ENCODE measurements at places on chromosomes 12 and 14. TPM values are rescaled to one million over a fixed set of nuclear protein-coding genes. Genes with fewer than 3 reads are reported as not detected.
A peak's percentile ranks its signal among the peaks of the same experiment; 100 is the strongest.

DNA sequence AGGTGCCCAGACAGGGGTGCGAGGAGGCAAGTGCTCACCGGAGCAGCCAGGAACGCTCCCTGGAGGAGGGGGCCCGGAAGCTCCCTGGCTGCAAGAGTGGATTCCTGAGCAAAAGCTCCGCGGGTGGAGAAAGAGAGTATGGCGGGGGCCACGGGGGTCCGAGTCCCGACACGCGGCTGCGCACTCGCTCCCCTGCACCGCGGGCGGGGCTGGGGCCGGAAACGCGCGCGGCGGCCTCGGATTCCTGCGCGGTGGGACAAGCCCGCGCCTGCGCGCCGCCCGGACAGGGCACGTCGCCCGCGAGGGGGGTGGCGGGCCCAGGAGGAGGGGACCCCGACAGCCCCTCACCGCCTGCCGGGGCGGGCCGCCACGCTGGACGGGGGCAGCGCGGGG, 27.8 kb upstream of the GPR132 start:
- no peaks in the 10 kb centered on the region for H3K27me3 ChIP-seq

DNA sequence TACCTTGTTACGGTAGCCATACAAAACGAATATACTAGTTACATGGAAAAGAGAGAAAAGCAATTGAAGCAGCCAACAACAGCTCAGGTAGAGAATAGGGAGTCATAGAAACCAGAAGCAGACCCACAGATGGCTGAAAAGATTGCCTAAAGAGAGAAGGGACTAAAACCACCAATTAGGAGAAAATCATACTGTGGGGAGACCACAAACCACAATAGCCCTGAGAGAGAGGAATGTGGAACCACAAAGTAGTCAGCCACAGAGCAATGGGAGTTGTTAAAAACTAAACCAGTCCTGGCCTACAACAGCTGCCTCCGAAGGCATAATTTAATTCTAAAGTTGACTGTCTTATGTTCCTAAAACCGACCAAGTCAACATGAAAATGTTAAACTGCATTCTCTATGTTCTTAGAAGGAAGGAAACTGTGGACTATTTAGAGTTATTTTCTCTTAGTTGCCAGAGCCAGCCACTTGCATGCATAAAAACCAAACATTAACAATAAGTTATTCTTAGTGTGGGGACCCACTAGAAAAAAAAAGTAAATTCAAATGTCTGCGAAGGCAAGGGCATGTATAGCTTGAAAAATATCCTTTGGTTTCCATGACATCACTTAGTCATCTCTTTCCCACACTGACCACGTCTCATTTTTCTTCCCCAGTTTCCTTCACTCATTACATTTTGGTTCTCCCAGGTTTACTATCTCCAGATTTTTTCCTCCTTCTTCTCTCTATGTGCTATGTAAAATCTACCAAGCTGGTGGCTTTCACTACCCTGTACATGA, 398.1 kb downstream of the NOVA1 start:
- no peaks in the 10 kb centered on the region for H3K36me3 ChIP-seq
- H3K4me1 ChIP-seq, result no peaks in the 10 kb centered on the region
- H3K27me3 ChIP-seq, result no peaks in the 10 kb centered on the region
- no peak for DNase-seq

GRCh38 chr12:104372061-104372720, 68.7 kb downstream of the EID3 start:
- no peak for DNase-seq
- H3K4me3 ChIP-seq, result no peak overlapping the region
- no peaks in the 10 kb centered on the region for H3K4me1 ChIP-seq

DNA sequence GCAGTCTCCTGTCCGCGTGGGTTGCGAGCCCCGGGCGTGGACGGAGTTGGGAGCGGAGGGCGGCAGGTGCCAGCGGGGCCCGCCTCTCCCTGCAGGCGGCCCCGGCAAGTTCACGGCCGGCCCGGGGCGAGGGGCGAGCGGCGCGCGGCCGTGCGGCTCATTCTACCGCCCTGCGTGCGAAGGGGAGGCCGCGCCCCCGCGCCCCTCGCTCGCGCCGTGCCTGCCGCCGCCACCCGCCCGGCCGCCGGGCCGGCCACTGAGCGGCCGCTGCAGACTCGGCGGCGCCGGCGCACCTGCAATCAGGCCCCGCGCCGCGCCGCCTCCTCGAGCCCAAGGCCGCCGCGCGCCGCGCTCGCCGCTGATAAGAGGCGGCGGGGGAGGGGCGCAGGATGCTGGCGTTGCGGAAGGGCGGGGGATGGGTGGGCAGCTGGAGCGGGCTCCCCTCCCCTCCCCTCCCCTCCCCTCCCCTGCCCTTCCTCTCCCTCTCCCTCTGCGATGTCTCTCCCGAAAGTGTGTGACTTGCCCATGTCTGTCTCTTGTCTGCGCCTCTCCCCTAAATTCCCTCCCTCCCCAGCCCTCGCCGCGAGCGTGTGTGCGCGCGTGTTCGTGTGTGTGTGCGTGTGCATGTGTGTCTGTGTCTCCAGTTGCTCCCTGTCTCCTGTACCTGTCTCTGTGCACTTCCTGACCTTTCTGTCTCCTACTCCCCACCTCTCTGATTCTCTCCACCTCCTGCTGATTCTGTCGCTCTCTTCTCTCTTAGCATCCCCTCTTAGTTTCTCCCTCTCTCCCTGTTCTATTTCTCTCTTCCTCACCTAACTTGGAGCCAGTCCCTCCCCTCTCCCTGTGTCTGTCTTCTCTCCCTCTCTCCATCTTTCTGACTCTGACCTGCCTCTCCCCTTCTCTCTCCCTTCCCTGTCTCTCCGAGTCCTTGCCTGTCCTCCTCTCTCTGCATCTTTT, 768.1 kb upstream of the TBX3 start:
- H3K4me3 ChIP-seq, result no peak overlapping the region
- DNase-seq, result no peak
- no peaks in the 10 kb centered on the region for H3K36me3 ChIP-seq

GRCh38 chr12:59927032-59927431, 331.2 kb downstream of the SLC16A7 start:
- H3K27me3 ChIP-seq, result no peaks in the 10 kb centered on the region
- no peak overlapping the region for H3K27ac ChIP-seq
- no peak overlapping the region for H3K4me3 ChIP-seq
- no peak for DNase-seq
- H3K36me3 ChIP-seq, result no peaks in the 10 kb centered on the region
- H3K4me1 ChIP-seq, result no peaks in the 10 kb centered on the region

DNA sequence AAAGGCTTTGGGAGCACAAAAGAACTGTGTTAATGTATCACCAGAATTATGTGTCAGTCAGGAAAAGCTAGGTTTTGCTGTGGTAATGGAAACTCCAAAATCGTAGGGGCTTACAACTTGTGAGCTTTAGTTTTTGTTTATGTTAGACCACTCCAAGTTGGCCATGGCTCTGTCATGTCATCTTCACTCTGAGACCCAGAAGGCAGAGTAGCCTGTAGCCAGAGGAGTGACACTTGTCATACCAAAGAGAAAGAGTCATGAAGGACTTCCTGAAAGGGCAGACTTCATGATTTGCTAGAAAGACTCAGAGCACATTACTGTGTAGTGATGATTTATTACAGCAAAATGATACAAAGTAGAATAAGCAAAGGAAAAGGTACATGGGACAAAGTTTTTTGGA, 133.6 kb upstream of the SSTR1 start:
- H3K4me1 ChIP-seq, result peaks cover 69% of the 10 kb centered on the region
- 0 out of 2 replicates have a peak overlapping the region, but pooled peaks have one; percentile 2 for H3K4me3 ChIP-seq
- H3K27ac ChIP-seq, result peak overlapping the region; percentile 62
- peak; percentile 67 for DNase-seq

DNA sequence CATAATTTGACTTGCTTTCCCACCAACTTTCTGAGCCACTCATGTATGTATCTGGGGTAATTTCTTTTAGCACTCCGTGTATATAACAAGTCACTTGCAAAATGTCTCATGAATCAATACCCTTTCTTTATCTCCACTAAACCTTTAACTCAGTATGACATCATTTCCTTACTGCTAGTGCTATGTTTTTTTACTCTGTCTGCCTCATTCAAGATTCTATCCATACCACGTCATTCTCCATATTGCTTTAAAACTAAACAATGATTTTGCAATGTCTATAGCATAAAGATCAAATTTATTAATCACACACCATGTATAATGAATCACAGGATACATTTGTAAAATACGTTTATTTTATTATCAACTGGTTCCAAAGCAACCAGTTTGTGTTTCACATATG, 178.2 kb downstream of the PIK3C2G start:
- no peak overlapping the region for H3K4me3 ChIP-seq
- no peaks in the 10 kb centered on the region for H3K27me3 ChIP-seq
- no peaks in the 10 kb centered on the region for H3K4me1 ChIP-seq
- no peak overlapping the region for H3K27ac ChIP-seq
- no peaks in the 10 kb centered on the region for H3K36me3 ChIP-seq

- no peak for DNase-seq
- no peaks in the 10 kb centered on the region for H3K36me3 ChIP-seq
- no peaks in the 10 kb centered on the region for H3K27me3 ChIP-seq
These were observed 112.4 kb upstream of the NOS1 start for GRCh38 chr12:117473856-117474255.

- no peaks in the 10 kb centered on the region for H3K27me3 ChIP-seq
- no peak overlapping the region for H3K27ac ChIP-seq
- no peaks in the 10 kb centered on the region for H3K4me1 ChIP-seq
- H3K4me3 ChIP-seq, result no peak overlapping the region
- H3K36me3 ChIP-seq, result no peaks in the 10 kb centered on the region
These were observed 996.0 kb downstream of the NRXN3 start for GRCh38 chr14:79166171-79166570.

DNA sequence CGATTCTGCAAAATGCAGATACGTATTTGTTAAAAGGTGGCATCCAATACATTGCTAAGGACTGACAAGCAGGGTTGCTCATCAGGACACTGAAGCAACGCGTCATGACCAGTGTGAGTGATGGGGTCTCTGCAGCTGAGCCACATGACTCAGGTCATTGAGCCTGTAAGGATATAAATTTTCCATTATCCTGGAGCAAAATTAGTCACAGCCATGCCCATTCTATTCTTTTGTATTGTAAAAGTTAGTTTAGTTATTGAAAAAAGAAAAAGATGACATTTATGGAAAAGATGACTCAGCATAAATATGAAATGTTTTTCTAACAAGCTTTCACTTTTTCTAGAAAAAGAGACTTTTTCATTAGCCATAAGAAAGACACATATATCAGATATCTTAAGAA, 268.0 kb upstream of the TMEM132C start:
- no peak overlapping the region for H3K4me3 ChIP-seq
- no peaks in the 10 kb centered on the region for H3K27me3 ChIP-seq

DNA sequence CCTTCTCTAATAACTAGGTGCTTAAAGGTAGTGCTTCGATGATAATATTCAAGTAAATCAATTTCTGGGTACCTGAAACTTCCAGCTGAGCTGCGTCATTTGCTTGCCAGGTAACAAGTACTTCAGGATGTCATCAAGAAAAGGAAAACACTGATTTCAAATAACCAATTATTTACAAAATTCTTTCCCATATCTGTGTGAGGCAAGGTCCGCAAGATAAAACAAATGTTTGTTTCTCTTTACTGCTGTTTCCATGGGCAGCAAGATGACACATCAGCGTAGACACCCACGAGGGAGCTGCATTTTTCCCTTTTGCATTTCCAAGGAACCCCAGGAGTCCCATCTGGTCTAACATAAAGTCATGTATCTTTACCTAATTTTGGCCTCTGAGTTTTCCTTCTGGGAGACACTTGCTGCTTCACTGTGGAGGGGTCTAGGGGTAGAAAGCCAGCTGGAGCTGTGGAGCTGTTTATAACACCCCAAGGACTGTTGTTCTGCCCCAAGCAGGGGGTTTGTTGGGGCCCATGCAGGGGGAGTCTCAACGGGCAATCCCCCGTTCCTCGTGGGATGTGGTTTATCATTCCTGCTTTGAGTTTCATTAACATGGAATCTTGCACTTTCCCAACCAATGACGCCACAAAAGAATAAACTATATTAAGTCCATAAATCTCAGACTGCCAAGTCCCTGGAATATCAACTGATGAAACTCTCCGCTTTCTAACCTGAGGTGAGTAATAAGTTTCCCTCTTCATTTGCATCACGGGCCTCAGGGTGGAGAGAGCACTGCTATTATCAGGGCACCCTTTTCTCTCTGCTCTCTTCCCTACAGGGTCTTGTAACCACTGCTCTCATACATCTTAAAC, 112.8 kb upstream of the PELI2 start:
- H3K27me3 ChIP-seq, result peaks cover 2% of the 10 kb centered on the region
- H3K4me3 ChIP-seq, result no peak overlapping the region
- H3K36me3 ChIP-seq, result no peaks in the 10 kb centered on the region
- H3K4me1 ChIP-seq, result peaks cover 10% of the 10 kb centered on the region
- DNase-seq, result peak; percentile 40

DNA sequence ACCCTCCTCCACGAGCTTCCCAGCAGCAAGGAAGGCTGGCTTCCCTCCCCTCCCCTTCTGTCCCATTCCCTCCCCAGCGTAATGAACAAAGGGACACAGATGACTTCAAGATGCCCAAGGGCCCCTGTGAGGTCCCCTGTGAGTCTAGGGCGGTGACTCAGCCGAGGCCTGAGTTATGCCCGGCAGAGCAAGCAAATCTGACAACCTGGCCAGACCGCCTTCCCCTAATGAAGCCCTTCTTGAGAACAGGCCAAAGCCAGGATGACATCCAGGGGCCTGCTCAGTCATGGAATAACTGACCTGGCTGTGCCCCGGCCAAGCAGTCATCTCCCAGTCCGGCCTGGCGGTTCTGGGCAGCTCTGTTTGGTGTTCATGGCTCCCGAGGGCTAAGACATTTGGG, 89.2 kb downstream of the DICER1 start:
- H3K27ac ChIP-seq, result no peak overlapping the region
- H3K27me3 ChIP-seq, result no peaks in the 10 kb centered on the region
- H3K36me3 ChIP-seq, result no peaks in the 10 kb centered on the region
- no peaks in the 10 kb centered on the region for H3K4me1 ChIP-seq
- no peak overlapping the region for H3K4me3 ChIP-seq
- DNase-seq, result no peak

GRCh38 chr14:85214471-85214870, 315.5 kb upstream of the FLRT2 start:
- no peaks in the 10 kb centered on the region for H3K27me3 ChIP-seq
- no peak overlapping the region for H3K4me3 ChIP-seq
- no peak overlapping the region for H3K27ac ChIP-seq

DNA sequence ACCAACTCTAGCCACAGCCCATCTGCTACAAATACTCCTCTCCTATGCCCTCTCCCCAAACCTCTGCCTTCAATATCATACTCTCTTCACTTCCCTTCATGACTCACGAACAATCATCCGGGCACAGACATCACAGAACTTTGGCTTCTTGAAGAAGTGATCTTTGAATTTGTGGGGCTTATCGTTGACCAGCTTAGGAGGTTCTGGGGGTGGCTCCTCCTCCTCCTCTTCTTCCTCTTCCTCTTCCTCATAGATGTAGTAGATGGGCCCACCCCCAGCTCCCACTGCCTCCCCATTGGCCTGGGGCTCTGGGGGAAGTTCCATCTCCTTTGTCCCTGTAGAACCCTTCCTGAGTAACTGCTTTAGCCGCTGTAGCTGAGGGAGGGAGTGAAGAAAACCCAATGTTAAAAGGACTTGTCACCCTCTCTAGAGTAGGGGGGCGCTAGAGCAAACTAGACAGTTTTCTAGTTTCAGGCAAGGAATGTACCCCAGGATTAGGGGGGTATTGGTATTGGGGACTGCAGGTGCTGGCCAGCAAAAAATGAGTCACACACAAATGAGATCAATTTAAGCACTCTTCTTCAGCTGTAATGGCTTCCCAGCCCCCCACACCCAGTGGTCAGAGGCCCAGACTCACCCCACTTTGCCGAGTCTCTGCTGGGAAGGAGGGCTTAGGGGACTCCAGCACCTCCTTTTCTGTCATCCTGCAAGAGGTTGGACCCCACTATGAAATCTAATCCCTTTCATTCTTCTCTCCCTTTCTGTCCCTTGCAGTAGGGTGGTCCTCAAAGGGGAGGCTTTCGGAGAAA, 1.8 kb downstream of the STAC3 start:
- peaks cover 14% of the 10 kb centered on the region for H3K4me1 ChIP-seq
- no peak overlapping the region for H3K27ac ChIP-seq
- DNase-seq, result peak; percentile 56
- no peaks in the 10 kb centered on the region for H3K36me3 ChIP-seq

Gene P2RX4
- total RNA-seq, result 18.4 TPM

Gene CISTR
- total RNA-seq, result not detected
